ENCODE measurements at places on chromosomes 16 and 17.
A peak's percentile ranks its signal among the peaks of the same experiment; 100 is the strongest.

GRCh38 chr16:29877266-29877961 is 14.4 kb upstream of the CDIPT start:
- DNase-seq, result peak; percentile 78

DNA sequence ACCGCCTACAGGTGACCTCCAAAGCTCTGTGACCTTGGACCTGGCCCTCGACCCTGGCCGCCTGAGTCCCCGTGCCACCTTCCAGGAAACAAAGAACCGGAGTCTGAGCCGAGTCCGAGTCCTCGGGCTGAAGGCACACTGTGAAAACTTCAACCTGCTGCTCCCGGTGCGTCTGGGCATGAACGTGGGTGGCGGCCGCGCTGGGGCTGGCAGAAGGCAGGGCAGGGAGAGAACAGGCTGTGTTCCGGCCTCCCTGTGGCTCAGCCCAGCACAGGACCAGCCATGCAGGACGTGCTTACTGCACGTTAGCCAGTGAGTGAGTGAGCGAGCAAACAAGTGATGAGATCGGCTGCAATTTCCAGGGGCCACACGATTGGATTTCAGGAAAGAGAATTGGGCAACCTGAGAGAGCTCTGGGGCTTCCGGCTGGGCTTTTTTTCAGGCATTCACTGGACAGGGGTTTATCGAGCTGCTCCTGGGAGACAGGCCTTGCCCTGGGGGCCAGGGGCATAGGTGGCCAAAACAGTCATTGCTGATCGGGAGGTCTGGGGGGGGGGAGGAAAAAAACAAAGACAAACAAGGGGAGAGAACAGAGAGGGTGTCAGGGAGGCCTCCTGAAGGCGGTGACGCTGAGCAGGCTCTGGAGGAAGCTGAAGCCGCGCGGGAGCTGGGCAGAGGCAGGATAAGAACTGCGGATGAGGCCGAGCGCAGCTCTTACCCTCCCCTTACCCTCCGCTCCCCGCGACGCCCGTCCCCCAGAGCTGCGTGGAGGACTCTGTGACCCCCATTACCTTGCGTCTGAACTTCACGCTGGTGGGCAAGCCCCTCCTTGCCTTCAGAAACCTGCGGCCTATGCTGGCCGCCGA is 16.9 kb downstream of the ITGAX start:
- no peak for DNase-seq

GRCh38 chr16:50602126-50602525 is 53.9 kb downstream of the NKD1 start:
- DNase-seq, result no peak

GRCh38 chr17:7634384-7634783 is 4.4 kb downstream of the SHBG start:
- no peak for DNase-seq

DNA sequence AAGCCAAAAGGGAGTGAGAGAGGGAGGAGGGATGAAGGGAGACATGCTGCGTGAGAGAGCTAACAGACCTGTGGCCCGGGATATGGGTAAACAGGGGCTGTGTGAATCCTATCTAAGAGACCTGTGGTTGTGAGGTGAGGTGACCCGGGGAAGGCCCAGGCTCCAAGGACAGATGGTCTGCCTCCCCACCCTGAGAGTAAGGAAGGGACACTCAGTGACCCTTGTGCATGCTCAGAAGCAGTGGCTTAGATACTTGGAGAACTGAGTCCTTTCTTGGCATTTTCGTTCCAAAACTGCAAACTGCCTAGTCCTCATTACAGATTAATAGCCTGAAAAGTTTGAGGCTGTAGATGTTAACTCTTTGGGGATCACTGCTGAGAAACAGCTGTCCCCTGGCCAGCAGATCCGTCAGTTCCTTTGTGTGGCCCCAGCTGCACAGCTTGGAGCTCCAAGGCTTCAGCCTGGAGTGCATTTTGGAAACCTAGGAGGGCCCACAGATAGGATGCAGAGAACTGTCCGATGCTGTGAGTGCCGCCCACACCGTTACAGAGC is 121.6 kb downstream of the SMG6 start:
- DNase-seq, result no peak

GRCh38 chr17:64441772-64442540 is 7.0 kb upstream of the MILR1 start:
- DNase-seq, result no peak

- no peak for DNase-seq
These were observed 97.1 kb upstream of the HS3ST3A1 start for GRCh38 chr17:13698832-13699231.

- DNase-seq, result no peak
These were observed 801 bp downstream of the VPS35 start for GRCh38 chr16:46688101-46688653.

DNA sequence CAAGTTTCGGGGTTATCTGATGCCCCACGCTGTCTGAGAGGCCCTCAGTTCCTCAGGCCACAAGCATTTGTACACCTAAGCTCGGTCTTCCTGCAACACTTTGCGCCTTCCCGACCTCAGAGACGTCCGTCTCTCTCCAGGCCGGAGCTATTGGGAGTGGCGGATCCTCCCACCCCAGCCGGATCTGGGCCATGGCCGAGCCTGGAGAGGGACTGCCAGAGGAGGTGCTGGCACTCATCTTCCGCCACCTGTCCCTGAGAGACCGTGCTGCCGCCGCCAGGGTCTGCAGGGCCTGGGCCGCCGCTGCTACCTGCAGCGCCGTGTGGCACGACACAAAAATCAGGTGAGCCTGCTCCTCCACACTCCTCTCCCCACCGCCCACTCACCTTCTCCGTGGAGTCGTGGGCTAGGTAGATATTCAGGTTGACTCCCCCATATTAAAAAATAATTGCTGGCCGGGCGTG is 1.9 kb downstream of the FBXL8 start:
- no peak for DNase-seq

GRCh38 chr17:50570032-50570431 is 9.5 kb downstream of the CACNA1G start:
- no peak for DNase-seq

Measured in activated CD8-positive, alpha-beta memory T cell treated with anti-CD3 and anti-CD28 coated beads, Interleukin-2, amount 50 U/mL, for 48 hours (primary cell).